ENCODE measurements at places on chromosomes 7 and 10. TPM values are rescaled to one million over a fixed set of nuclear protein-coding genes. Genes with fewer than 3 reads are reported as not detected.

DNA sequence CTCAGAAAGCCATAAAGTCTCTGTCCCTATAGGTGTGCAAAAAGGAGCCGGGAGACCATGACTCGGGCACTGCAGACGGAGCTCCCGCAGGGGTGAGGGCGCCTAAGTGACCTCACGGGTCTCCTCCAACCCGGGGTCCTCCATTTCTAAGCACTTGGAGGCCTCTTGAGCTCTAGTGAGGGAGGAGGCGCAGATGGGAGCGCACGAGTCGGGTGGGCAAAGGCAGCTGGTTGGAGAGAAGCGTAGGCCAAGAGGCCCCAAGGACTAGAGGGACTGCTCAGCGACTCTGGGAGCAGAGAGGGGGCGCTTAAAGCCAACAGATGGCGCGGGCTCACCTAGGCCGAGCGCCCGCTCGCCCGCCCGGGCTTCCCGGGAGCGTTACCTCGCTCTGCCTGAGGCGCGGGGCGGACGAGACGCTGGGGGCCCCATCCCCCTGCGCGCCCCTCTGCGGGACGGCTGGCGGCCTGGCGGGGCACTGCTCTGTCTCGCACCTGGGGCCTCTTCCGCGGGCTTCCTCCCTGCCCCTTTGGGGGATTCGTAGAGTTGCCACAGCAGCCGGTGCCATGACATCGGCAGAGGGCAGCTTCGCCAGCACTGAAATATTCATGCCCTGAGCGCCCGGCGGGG, 523 bp upstream of the CDH23 start:
- DNase-seq: no peak

- DNase-seq: no peak
Measured at GRCh38 chr7:134845461-134845860, 66.0 kb downstream of the CALD1 start.

DNA sequence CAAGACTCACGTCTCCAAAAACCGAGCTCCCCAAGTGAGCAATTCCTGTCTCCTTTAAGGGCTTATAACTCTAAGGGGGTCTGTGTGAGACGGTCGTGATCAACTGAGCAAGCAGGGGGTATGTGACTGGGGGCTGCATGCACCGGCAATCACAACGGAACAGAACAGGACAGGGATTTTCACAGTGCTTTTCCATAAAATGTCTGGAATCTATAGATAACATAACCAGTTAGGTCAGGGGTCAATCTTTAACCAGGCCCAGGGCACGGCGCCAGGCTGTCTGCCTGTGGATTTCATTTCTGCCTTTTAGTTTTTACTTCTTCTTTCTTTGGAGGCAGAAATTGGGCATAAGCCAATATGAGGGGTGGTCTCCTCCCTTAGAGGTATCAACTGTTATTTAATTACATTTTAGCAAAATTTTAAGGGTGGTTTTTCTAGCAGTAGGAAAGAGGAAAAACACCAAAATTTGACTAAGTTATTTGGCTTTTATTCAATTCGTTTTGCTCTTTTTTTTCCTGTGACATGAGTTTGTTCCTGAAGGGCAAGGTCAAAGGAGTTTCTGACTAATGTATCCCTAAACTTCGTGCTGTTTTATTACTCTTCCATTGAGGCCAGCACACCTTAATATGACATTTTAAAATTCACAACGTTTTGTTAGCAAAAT, 121.4 kb upstream of the SEC61G start:
- no peak for DNase-seq

DNA sequence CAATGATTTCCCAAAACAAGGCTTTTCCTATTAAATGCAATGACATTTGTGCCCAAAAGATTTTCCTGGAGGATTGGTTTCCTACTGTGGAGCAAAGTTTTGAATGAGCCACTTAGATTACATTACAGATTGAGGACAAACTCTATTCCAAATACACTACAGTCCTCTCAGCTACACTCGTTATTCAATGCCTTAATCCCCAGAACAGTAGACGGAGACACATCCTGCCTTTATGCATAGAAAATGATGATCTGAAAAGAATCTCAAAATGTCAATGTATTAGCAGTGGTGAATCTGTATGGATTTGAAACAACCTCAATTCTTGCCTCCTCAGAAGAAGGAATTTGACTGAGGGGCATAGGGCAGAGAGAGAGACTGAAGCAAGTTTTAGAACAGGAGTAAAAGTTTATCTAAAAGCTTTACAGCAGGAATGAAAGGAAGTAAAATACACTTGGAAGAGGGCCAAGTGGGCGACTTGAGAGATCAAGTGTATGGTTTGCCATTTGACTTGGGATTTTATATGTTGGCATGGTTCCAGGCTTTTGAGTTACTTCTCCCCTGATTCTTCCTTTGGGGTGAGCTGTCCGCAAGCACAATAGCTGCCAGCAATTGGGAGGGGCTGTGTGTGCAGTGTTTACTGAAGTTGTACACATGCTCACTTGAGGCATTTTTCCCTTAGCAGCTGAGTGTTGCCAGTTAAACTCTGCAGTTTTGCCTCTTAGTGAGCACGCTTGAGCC, 891.9 kb upstream of the MBL2 start:
- no peak for DNase-seq

The EPHB6 gene
- 12.2 TPM for total RNA-seq

DNA sequence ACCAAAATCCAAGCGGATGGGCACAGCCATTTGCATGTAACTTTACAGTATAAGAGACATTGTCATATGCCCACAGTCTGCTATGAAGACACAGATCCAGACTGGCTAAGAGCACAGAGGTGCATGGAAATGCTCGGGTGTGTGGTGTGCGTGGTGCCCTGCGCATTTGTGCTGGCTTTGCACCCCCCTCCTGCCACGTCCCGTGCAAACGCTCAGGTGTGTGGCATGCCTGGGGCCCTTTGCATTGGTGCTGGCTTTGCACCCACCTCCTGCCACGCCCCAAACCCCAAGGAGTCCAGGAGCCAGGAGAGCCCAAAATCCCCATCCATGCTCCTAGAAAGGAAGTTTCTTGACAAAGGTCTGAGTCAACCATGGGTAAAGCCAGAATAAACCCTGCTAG, 306.2 kb downstream of the PTPRN2 start:
- no peak for DNase-seq

DNA sequence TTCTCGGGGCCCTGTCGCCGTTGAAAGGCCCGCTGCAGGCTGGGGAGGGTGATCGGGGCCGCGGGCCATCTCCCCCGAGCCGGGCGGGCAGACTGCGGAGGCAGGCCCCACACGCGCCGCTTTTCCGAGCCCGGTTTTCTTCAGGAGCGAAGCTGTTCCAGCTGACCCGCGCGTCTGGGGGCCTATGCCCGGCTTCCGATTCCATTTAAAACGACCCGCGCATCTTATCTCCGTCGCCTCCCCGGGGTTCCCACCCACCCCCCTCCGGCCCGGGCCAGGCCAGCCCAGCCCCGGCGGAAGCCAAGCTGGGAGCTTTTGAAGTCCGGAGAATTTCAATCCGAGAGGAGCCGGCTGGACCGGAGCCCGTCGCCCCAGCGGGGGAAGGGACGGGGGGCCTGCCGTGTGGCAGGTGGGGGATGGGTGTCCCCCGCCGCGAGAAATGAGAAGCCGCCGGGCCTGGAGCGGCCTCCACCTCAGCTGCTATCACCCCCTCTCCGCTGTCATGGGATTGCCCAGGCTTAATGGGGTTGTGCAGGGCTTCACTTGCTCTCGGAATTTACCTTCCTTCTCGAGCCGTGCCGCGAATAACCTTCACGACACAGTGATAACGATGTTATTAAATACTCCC, 3.1 kb upstream of the EVX1 start:
- DNase-seq: no peak
